ENCODE measurements at places on chromosomes 16 and 17. TPM values are rescaled to one million over a fixed set of nuclear protein-coding genes. Genes with fewer than 3 reads are reported as not detected.

SULT1A3 gene
- 7.6 TPM for total RNA-seq

PGAP6 gene
- total RNA-seq: 116 TPM

TAOK1 gene
- 26.1 TPM for total RNA-seq

KLHL10 gene
- not detected for total RNA-seq

KRT14 gene
- total RNA-seq: not detected

OR1A1 gene
- total RNA-seq: not detected

NLRC5 gene
- 3.6 TPM for total RNA-seq

IRX6 gene
- total RNA-seq: 1.1 TPM

KRTAP2-3 gene
- 2.6 TPM for total RNA-seq

DNAAF1 gene
- total RNA-seq: not detected

SNX20 gene
- not detected for total RNA-seq

PNMT gene
- total RNA-seq: 1.4 TPM

FOXC2 gene
- total RNA-seq: 30.0 TPM

STH gene
- not detected for total RNA-seq

CCL8 gene
- not detected for total RNA-seq

INO80E gene
- 97.6 TPM for total RNA-seq

GPR179 gene
- total RNA-seq: not detected

PRSS21 gene
- total RNA-seq: 1.6 TPM

BBS2 gene
- 13.2 TPM for total RNA-seq

MRPL12 gene
- total RNA-seq: 220 TPM

All from mesangial cell (primary cell).